ENCODE measurements at places on chromosomes 6 and 20.

GRCh38 chr20:58433759-58434158 lies 44.7 kb downstream of the VAPB start:
- no peak for DNase-seq

GRCh38 chr6:100892693-100893092 lies 11.6 kb upstream of the ASCC3 start:
- no peak for DNase-seq

- no peak for DNase-seq
Measured at GRCh38 chr6:35780719-35781118, at the start of gene CLPSL1. Gene CLPSL1, plus strand, starts transcription at chr6:35781019. Its CDS starts 92 bp downstream, at chr6:35781111.

DNA sequence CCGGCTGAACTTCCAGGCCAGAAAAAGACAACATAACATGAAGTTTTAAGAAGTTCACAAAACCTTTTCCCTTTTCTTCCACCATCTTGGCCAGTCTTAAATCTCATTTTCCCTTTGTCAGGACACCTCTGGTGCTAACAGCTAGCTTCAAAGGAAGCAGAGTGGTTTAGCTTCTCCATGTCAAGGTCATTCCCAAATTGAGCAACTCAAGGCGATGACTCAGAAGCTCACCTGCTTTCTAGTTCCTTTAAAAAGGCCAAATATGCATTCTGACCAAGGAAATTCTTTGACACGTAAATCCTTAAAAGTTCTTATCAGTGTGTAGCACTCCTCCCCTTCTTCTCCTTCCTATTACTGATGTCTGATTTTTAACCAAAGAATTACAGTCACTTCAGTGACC lies 69.6 kb upstream of the VGLL2 start:
- DNase-seq: no peak

GRCh38 chr6:16434885-16435284 lies 196.5 kb downstream of the GMPR start:
- DNase-seq: no peak

DNA sequence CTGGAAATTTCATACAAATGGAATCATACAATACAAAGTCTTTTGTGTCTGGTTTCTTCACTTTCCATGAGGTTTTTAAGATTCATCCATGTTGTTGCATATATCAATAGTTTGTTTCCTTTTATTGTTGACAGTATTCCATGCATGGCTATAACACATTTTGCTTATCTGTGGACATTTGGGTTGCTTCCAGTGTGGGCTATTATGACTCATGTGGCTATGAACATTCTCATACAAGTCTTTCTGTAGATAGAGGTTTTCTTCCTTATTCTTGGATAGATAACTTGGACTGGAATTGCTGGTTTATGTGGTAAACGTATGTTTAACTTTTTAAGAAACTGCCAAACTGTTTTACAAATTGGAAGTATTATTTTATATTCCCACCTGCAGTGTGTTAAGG lies 30.0 kb upstream of the KIF6 start:
- DNase-seq: no peak

DNA sequence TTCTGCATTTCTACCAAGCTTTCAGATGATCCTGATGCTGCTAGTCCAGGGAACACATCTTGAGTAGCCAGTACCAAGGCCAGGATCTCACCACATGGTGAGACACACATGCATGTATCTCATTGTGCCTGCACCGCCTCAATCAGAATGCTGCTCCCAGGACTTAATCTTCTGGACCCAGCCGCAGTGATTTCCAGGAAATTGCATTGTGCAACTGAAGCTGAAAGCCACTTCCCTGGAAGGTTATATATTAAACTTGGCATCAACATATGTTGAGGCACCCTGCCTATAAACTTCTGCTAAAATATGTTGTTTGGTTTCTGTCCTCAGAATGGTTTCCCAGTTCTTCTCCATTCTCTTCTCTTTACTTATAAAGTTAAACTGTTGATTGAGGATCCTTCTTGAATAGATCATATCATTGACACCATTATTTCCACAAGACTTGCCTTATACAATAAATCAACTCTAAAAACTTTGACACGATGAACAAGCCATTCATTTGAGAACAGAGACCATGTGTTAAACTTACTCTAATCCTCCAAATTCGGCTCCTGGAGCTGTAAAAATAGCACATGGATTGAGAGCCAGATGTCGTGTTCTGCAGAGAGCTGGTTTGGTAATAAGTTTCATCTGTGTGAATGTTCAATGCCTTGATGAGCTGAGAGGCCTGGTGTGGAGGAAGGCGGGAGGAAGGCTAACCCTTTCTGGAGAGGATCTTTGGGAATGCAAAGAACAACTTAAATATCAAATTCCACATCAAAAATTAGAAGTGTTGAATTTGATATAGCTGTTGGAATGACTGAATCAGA lies 65.0 kb upstream of the PCSK2 start:
- DNase-seq: no peak

- DNase-seq: no peak
Measured at GRCh38 chr6:138522611-138523010, 23.3 kb upstream of the NHSL1 start.

- DNase-seq: no peak
Measured at GRCh38 chr20:53734006-53734688, 140.5 kb upstream of the ZNF217 start.

DNA sequence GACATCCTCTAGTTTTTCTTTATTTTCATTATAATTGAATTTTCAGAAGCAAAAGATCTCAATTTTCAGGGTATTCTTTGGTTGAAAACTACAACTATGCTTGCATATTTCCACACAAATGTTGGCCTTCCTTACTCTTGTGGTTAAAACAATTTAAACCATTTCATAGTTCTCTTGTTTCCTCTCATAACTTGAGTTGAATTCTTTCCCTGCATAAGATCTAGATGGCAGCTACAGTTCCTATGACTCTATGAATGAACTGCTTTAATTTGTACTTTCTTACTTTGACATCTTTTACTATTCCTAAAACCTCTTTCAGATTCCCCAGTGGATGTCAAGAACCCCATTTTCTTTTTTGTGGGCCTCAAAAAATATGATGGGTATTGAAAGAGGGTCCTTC lies 564.5 kb downstream of the NKAIN2 start:
- no peak for DNase-seq

DNA sequence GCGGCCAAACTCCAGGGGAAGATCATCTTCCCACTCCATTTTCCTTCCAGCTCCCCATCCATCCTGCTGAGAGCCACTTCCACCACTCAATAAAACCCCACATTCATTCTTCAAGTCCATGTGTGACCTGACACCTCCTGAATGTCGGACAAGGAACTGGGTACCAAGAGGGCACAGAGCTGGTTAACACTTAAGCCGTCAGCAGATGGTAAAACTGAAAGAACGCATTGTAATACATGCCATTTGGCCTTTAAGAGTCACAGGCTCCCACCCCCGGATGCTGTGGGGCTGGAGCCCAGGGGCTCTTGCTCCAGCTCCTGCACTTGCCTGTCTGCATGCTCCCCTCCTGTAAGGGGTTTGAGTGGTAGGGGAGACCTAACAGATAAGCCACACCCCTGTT lies 753.9 kb downstream of the COL12A1 start:
- no peak for DNase-seq
